ENCODE measurements at places on chromosomes 12 and 14.

DNA sequence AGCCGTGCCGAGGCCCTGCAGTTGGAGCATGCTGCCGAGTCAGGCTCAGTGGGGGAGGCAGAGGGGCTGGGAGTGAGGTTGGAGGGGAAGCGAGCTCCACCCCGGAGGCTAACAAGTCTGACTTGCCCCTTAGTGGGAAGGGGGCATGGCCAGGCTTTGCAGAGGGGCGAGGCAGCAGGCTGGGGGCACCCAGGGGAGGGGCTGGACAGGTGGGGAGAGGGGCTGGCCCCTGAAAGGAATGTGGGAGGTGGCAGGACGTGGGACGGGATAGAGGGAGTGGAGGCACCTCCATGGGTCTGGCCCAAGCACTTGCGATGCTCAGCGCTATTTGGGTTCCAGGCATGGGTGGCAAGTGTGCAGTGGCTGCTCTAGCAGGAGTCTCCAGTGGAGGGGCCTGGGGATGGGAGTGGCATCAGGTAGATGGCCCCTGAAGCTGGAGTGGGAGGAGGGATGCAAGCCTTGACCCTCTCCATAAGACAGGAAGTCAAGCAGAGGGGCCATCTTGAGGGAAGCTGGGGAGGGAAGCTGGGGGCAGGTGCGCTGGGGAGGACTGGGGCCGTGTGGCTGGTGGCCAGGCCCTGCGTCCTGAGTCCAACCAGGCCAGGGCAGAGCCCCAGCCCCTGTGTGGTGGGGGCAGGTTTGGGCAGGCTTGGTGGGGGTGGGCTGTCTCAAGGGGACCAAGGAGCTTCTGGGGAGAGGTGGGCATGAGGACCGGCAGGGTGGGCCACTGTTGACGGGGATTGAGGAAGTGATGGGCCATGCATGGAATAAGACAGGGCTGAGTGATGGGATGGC lies 2.6 kb downstream of the TRMT61A start:
- DNase-seq, result no peak

DNA sequence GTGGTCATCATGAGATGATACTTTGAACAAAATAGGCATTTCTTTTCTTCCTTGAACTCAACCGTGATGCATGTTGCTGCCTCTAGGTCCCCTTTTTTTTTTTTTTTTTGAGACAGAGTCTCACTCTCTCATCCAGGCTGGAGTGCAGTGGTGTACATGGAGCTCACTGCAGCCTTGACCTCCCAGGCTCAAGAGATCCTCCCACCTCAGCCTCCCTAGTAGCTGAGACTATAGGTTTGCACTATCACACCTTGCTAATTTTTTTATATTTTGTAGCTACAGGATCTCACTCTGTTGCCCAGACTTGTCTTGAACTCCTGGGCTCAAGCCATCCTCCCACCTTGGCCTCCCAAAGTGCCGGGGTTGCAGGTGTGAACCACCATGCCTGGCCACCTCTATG lies 20.6 kb downstream of the DIP2B start:
- no peak for DNase-seq

DNA sequence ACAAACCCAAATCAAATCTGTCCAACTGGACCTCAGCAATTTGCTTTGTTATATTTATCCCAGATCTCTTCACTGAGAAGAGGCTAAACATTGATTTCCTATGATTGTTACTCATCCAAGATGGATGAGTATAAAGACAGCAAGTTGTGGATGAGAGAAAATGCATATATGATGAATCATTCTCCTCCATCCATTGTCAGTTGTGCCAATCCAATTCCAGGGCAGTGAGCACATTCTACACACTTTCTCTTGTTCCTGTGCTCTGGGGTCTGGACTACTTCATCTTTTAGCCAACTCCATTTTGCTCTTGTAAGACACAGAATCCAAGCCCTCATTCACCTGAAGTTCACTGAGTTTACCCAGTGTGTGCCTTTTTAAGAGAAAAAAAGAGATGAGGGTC lies 105.7 kb downstream of the GCH1 start:
- no peak for DNase-seq

GRCh38 chr14:32330351-32331111 lies 1.4 kb downstream of the AKAP6 start:
- no peak for DNase-seq

DNA sequence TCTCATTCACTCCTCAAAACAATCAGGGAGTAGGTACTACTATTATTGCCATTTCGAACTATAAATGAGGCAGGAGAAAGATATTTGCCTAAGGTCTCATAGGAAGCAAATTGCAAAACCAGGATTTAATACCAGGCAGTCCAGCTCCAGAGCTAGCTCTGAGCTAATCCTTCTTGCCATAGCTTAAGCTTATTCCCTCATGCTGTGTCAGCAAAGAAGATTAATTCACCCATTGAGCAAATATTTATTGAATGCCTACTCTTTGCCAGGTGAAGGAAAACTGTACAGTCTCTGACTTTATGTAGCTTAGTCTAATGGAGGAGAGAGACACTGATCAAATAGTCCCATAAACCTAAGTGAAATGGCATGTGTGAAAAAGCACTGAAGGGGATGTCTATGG lies 19.5 kb downstream of the KCNA5 start:
- no peak for DNase-seq

GRCh38 chr12:59937148-59937547 lies 341.3 kb downstream of the SLC16A7 start:
- no peak for DNase-seq

- no peak for DNase-seq
Measured at GRCh38 chr12:2168808-2169207, 116.0 kb downstream of the CACNA1C start.

GRCh38 chr14:67269298-67270060 lies 28.2 kb downstream of the PALS1 start:
- no peak for DNase-seq

DNA sequence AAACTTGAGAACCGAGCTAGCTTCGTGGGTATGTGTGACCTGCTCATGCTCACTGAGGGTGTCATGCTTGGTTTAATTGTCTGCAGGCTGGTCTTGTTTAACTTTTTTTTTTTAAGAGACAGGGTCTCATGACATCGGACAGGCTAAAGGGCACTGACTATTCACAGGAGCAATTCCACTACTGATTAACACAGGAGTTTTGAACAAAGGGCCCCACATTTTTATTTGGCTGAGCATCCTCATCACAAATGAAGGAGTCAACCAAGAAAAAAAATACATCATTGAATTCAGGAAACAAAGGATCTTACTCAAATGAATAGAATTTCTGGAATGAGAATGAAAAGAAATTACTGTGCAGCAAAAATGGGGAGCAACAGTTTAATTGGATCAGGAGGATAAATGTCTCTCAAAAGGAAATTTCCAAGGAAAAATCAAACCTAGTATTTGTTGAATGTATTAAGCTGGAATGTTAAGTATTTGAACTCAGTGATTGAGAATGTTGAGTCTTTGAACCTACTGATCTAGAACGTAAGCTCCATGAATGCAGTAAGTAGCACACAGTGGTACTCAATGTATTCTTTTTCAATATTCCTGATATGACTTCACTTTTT lies 20.8 kb upstream of the PYROXD1 start:
- DNase-seq, result no peak

DNA sequence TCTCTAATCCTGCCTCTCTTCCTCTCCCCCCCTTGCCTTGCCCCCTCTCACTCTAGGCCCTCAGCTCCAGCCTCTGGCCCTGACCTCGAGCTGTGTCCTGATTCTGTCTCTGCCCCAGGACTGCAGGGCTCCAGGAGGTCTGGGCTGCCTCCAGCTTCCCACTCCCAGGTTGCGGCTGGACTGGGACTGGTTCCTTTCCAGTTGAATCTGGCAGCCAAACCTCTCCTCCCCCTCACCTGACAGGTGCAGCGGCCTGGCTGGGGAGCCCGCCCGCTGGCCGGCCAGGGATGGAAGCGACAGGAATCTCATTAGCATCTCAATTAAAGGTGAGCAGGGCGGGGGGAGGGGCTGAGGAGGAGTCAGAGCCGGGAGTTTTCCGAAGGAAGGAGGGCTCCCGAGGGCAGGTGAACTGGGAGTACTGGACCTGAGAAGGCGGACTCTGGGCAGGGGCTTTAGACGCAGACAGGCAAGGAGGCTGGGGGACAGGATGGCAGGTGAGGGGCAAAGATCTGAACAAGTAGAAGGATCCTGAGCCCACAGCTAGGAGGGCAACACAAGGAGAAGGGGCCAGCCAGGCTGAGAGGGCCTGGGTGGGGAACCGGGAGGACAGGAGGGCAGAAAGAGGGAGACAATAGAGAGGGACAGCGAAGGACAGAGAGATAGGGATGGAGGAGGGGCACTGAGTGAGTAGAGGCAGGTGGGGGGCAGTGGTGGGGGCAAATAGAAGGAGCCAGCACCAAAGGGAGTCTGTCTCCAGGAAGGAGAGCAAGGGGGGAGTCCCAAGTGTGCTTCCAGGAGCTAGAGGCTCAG lies at the start of gene SCNN1A:
SCNN1A (minus strand) TSS at position 295 of the 810 bp plus-strand sequence. CDS start 780 bp downstream, outside the sequence.
- DNase-seq, result no peak

DNA sequence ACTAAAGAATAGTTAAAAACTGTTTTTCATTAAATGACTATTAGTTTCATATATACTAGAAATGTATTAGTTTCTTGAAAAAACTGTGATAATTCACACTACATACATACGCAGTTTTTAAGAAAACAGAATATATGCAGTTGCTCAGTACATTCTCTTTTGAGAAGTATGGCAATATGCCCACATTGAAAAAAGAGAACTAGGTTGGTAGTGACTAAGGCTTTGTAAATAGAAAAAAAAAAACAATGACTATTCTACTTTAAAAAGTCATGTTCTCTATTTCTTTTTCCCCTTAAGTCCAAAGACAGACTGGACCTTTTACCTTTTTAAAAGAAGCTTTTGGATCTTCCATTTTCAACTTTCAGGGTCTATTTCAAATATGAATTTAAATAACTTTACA lies 25.0 kb downstream of the SNX6 start:
- no peak for DNase-seq

DNA sequence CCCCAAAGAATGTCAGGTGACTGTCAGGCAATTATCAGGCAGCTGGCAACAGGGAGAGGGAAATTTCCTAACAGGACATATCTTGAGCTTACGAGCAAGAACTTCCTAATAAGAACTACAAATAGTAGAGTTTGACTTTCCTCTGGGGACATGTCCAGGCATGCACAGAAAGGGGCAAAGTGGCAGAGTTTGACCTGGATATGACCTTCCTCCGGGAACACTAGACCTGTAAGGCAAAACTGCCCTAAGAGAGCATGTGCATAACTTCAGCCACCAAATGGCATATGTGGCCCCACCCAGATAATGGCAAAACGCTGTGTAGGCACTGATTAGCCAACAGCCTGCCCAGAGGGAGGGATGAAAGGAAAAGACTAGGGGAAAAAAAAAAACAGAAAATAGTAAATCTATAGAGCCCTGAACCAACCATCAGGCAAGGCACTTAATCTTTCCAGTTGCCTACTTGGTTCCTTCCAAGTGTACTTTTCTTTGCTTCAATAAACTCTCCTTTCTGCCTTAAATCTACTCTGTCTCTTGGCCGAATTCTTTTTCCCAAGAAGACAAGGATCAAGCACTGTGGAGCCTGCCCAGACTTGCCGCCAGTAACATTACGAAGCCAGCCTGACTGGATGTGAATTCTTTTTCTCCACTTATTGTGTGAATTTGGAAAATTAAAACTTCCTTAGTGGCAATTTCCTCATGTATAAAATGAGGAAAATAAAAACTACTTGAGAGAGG lies 164.1 kb downstream of the SPTSSA start:
- no peak for DNase-seq

DNA sequence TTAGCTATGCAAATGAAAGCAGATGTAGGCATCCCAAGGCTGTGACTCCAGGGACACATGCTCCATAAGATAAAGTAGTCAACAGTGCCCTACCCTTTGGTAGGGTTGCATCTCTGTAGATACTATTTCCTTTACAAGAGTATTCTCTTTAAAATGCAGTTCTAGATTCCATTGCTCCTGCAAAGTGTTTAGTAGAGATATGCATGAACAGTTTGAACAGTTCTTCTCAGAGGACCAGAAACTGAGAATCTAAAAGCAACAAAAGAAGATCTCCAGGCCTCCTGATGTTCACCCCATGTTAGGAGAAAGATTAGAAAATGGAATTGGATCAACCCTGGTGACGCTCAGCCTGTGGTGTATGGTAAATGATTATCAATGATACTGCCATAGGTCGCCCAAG lies 121.2 kb downstream of the KCNK10 start:
- no peak for DNase-seq

GRCh38 chr12:121595520-121595919 lies 14.7 kb upstream of the KDM2B start:
- no peak for DNase-seq

DNA sequence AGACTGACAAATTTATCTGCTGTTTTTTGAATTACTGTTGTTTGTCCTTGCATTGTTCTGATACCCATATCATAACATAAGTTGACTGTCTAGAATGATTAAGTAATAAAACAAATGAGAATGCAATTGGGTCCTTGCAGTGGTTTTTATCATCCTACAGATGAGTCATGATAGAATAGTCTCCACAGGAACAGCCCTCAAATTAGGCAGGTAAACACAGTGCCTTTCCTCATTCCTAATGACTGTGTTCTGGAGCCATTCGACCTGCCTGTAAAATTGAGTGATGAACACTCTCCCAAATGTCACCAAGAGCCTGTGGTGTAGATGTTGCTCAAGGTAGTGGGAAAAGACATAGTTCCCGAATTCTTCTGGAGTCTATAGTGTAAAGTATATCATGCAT lies 12.3 kb downstream of the NKX2-8 start:
- DNase-seq, result no peak

DNA sequence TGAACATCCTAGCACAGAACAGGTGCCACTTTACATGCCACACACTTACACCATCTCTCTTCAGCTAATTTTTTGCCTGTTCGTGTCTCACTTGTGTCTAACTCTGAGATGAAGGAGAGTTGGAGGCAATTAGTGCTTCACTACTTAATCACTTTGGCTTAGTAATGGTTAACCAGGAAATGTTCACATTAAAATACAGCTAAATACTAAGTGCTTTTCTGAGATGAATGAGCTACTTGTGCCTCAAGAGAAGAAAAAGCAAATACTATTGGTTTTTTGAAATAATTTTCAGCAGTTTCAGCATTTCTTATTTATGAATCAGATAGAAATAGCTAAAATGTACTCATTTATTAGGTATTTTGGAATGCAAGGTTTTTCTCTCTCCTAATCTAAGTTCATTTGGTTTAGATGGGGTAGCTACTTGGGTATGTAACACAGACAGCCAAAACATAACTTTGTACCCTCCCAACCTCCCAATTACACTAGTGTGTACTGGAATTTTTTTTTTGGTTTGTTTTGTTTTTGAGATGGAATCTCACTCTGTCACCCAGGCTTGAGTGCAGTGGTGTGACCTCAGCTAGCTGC lies 1474.1 kb upstream of the SEL1L start:
- no peak for DNase-seq

- DNase-seq, result no peak
Measured at GRCh38 chr12:71276541-71276940, 118.7 kb upstream of the TSPAN8 start.
